IPS-NIHi11 (cell line): ENCODE measurements at places on chromosomes 6 and 20.
A peak's percentile ranks its signal among the peaks of the same experiment; 100 is the strongest.

DNA sequence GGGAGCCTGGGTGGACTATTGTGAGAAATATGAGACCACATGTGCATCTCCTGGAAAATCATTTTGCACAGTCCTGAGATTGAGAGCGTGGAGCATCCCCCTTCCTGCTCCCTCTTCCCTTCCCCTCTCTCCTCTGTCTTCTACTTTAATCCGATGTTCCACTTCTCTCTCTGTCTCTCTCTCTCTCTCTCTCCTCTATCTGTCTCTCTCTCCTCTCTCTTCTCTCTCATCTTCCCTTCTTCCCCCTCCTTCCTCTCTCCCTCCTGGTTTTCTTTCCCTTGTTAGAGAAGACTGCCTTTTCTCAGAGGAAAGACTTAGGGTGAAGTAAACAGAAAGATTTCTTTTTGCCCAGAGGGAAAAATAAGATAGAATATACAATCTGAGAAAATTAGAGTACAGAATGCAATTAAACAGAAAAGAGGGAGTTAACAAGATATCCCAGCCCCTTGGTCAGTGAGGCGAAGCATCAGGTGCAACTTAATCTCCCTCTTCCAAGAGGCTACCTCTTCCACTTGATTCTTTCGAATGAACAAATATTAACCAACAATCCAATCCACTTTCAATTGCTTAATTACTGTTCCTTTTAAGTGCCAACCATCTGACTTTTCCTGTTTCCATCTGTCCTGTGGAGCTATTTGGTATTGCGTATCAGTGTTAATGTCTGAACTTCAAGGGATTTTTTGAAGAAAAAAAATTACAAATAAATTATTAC, 14.6 kb downstream of the KHDC1 start:
- no peak for DNase-seq

DNA sequence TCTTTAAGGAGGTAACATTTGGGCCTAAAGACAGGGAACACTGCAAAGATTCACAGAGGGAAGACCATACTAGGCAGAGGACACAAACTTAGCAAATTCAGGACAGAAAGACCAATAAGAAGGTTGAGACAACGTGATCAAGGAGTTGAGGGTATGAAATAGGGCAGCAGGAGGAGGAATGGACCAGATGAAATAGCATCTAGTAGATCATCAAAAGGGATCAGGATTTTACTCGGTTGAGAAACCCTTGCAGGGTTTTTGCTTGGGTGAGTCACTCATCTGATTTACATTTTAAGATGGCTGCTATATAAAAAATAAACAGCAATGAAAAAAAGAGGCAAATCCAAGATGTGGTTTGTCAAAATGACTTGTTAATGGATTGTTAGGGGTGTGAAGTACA, 4.7 kb downstream of the BCLAF1 start:
- no peak for DNase-seq

DNA sequence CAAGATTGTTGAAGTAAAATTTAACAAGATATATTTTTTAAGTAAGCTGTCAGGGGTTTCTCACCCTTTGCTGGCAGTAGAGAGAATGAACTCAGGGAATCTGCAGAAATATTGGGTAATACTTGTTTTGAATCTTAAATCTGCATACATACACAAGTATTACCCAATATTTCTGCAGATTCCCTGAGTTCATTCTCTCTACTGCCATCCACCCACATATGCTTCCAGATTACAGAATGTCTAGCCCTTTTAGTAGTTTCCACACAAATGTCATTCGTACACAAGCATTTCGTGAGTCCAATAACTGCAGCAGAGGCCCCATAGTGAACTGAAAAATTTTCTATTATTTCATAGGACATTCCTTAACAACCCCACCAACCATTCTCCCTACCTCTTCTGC, 69.6 kb upstream of the TNFRSF21 start:
- no peak for DNase-seq

GRCh38 chr20:37266940-37267666, 5.5 kb upstream of the GHRH start:
- no peak for DNase-seq

DNA sequence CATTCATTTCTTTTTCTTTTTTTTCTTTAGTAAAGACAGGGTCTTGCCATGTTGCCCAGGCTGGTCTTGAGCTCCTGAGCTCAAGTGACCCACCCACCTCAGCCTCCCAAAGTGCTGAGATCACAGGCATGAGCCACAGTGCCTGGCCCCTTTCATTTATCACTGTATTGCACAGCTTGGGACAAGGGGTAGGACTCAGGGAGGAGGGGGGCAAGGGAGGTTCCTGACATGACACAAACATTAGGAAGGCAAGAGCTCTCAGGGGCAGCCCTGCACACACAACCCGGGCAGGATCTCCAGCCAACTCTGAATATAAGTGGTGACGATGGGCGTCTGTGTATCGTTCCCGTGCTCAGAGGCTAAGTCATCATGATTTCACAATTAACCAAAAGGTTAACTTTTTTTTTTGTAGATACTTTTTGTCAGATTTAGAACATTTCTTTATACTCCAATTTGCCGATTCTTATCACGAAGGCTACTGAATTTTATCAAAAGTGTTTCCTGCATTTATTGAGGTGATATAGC, 19.9 kb downstream of the SLC2A4RG start:
- DNase-seq, result no peak

DNA sequence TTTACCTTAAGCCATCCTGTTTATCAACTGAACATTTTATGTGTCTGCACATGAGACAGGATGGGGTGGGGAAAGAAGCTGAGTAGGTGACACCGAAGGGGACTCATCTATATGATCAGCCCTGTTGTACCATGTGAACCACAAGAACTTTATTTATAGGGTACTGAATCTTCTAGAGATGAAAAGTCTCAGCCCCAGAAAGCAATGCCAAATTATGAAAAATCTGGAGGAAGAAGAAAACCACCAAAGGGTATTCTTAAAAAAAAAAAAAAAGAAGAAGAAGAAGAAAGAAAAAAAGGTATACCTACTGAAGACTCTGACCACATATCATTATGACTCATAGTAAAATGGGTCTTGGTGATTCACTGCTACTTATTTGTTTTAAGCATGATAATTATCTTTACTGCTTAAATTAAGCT, 39.8 kb upstream of the HBS1L start:
- DNase-seq, result no peak

GRCh38 chr6:93416571-93417420, 2.6 kb downstream of the EPHA7 start:
- DNase-seq, result peak; percentile 43

- no peak for DNase-seq
Measured at GRCh38 chr6:35267446-35267845, 7.9 kb downstream of the ZNF76 start.

DNA sequence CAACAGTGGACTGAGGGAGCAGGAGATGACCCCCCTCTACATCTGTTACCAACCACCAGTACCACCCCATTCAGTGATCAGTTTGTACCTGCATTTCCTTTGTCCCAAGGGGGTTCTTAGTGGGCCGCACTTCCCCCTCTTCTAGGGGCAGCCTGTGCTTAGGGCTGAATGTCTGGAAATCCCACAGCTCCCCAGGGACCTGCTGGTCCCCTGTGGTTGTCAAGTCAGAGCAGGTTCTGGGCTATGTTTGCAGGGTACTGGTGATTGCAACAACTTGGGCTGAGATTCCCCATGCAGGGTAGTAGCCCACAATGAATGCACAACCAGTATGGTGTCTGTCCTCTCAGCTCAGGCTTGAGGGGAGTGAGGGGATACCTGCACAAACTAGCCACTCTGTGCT, 39.7 kb upstream of the COL10A1 start:
- DNase-seq, result no peak

DNA sequence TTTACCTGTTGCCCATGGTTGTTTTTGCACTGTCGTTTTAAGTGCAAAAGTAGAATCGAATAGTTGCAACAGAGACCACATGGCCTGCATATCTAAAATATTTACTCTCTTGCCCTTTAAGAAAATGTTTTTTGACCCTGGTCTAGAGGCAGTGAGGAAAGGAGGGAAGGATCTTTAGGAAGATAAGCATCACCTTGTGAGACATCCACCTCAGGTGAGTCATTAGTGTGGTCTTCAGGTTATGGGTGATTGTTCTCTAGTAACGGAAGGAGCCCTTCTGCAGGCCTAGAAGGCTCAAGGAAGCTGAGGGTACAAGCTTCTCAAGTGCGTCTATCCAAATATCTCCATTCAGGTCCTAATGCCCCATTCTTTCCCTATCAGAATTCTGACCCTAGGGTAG, 6.6 kb upstream of the RAB44 start:
- no peak for DNase-seq

- no peak for DNase-seq
Measured at GRCh38 chr6:1739220-1739619, 129.5 kb downstream of the FOXC1 start.

GRCh38 chr6:10163203-10163962, 251.5 kb downstream of the TFAP2A start:
- no peak for DNase-seq

DNA sequence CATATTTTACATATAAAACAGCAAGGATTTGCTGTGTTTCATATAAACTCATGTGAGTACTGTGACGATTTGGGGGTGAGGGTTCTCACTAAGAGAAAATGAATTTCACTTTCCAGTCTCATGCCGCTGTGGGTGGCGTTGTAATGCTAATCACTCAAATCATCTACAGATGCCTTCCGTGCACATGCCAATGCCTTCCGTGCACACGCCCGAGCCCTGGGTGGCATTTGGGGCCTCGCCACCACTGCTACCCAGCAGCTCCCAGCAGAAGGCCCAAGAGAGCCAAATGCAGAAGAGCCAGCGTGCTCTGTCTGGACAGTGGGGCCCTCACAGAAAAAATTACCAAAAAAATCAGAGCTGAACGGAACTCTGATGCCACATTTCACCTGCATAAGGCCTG, 53.7 kb downstream of the WDR27 start:
- no peak for DNase-seq

DNA sequence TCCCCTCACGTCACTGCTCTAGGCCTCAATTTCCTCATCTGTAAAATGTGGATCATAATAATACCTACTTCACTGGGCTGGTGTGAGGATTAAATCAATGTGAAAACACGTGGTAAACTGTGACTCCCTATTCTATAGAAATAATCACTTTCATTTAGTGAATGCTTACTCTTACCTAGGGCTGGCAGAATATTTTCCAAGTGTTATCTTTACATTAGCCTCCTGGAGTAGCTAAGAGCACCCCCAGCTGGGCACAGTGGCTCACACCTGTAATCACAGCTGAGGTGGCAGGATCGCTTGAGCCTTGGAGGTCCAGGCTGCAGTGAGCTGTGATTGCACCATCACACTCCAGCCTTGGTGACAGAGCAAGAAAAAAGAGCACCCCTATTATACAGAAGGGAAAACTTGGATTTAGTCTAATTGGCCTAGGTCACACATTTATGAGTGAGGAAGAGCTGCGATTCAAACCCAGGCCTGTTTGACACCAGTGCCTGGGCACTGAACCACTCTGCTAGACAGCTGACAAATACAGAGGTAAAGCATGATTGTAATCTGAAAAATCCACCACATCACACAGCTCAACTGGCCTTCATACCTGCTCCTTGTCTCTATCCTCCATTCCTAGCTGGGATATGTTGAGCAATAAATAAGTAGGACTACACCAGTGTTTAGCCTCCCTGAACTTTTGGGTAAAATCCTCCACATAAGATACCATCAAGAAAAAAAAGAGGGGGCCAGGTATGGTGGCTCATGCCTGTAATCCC, 1.4 kb upstream of the SNTA1 start:
- DNase-seq, result no peak

GRCh38 chr20:37108676-37109075, 12.9 kb upstream of the RBL1 start:
- no peak for DNase-seq

DNA sequence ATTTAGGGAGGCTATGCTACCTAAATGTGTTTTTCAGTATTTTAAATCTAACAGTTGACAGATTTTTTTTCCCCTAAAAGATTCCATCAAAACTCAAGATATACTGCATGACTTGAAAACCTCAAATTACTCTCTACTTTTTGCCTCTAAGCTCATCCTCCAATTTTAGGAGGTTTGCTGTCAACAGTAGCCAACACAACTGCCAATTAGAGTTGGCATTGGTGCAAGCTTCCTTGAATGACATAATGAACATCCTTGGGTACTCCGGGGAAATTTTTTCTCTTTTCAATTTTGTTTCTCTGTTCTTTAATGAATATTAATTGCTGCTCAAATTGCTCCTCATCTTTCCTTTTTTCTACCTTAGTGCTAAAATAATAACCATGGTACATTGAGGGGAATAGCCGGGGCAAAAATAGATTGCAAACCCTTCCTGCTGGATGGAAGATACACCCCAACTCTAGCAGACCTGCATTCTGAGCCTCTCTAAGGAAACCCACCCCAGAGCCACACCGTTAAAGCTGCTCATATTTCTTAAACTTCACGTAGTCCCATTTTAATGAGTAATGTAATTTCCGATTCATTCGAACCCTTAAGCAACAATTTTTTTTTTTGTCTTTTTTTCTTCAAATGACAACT, 34.3 kb downstream of the SLC22A23 start:
- no peak for DNase-seq

GRCh38 chr6:117494694-117495318, 12.3 kb downstream of the DCBLD1 start:
- DNase-seq, result no peak

GRCh38 chr6:29947077-29947980, 5.0 kb downstream of the HLA-A start:
- no peak for DNase-seq

DNA sequence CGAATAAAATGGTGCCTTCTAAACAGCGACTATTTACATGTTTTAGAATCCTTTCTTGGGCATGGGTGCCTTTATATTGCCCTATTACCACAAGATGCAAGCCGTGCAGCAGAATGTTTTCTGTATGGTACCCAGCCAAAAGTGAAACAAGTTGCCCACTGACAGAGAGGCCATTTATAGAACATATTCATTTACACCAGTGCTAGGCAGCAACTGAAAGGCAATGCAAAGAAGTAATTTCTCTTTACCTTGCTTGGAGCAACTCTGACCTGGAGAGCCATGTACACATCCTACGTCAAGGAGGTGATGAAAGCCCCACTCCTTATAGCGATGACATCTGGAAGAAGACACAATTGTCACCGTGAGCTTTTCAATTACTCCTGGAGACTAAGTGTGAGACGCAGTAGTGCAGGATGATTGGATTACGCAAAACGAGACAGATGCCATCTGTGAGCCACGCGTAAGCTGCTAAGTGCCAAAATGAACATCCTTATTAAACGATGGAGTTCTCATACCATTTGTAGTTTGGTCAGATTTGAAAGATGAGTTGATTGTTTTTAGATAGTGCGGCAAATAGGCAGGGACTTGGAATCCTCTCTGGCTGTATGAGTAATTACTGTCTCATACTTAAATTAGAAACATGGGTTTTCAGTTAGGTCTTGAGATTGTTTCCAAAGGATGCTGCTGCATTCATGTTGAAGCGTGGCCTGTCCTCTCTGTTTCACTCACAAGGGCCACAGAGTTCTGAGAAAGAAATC, at the start of gene TMEM244:
TMEM244 (minus strand) TSS at position 408 of the 758 bp plus-strand sequence; CDS start at position 281, 127 bp downstream.
- DNase-seq, result no peak

- no peak for DNase-seq
Measured at GRCh38 chr6:14877758-14878157, 368.1 kb upstream of the JARID2 start.
